ENCODE measurements at places on chromosomes 5 and 9.

DNA sequence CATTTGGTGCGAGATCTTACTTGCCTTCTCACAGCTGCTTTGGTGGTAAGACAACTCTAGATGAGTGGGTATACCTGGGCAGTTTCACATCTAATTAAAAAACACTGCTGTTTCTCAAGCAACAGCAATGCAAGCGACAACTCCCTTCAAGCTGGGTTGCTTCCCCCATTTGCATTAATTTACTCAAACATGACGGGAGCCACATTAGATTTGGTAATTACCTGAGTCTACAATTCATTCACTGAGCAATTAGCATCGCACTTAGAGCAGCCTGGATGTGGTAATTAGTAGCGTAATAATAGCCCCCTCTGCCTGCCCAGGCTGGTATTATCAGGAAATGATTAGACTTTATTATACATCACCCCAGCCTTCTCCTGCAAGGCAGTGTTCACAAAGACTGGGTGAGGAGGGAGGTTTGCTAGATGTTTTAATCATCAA, 73.4 kb downstream of the FBXO38 start:
- DNase-seq, result no peak

DNA sequence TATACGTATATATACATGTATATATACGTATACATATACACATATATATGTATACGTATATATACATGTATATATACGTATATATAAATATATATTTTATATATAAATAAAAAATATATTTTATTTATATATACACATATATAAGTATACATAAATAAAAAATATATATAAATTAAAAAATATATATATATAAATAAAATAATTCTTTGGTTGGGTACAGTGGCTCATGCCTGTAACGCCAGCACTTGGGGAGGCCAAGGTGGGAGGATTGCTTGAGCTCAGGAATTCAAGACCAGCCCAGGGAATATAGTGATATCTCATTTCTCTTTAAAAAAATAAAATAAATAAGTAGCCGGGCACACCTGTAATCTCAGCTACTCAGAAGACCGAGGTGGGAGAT, 155.0 kb downstream of the CDC42SE2 start:
- DNase-seq, result no peak

DNA sequence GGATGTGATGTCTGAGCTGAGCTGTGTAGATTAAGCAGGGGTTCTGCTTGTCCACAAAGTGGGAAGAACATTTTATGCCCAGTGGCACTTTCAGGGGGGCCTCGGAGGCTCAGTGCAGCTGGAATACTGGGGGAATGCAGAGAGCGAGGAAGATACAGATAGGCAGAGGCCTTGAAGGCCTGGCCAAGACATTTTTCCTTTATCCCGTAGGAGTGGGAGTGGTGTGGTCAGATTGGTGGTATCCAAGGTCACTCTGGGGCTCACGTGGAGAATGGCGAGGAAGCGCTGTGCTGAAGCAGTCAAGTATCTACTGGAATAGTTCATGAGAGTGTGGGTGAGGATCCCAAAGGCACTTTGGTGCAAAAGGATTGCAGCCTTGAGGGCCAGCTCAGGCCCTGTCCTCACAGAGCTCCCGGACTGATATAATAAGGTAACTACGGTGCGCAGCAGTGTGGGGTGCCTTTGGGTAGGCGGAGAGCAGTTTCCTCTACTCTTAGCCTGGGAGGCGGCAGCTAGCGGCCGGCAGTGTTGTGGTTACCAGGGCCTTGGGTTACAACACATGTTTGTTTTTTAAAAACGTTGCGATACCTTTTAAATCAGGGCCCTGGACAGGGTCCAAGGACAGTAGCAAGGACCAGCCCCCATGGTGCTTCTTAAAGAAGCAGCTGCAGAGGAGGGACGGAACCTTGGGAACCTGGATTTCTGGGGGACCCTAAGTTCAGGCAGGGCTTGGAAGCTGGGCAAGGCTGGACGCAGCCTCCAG, 10.8 kb upstream of the CCDC69 start:
- DNase-seq, result no peak

GRCh38 chr9:79390077-79390698, 181.6 kb upstream of the TLE4 start:
- DNase-seq, result no peak

DNA sequence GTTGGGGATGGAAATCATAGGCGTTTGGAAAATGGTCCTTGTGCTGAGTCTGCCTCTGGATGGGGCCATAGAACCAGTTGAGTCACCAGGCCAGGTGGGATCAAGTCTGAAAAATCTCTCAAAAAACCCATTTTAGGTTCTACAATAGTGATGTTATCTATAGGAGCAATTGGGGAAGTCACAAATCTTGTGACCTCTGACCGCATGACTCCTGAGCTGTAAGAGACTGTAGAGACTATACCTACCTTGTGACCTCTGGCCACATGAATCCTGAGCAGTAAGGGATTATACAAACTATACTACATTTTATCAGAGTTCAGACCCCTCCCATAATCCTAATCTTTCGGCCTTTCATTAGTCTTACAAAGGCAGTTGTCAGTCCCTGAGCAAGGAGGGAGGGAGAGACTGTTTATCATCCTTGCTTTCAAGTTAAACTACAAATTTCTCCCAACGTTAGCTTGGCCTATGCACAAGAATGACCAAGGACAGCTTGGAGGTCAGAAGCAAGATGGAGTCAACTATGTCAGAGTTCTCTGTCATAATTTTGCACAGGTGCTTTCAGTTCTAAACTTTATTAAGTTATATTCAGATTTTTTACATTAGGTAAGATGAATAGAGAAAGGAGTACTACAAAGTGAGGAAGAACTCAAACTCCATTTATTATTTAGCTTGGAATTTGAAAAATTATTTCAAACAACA, 11.5 kb upstream of the JMY start:
- DNase-seq, result no peak

GRCh38 chr5:56481428-56482357, 248.6 kb upstream of the ANKRD55 start:
- no peak for DNase-seq

DNA sequence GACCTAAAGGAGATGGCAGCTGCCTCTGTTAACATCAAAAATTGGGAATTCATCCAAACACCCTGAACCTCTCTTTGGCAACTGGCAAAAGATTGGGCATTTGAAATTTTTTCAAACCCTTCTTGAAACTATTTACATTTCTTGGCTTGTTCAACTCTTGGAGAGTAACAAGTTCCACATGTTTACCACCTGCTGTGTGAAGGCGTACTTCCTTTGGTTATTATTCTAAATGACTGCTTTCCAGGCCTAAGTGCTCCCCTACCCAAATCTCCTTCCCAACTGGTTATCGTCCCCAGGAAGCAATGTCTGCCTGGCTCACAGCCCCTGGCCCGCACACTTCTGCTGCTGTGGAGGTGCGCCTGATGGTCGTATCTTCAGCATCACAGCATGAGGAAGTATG, 422.7 kb downstream of the DMAC1 start:
- peak; percentile 72 for DNase-seq

DNA sequence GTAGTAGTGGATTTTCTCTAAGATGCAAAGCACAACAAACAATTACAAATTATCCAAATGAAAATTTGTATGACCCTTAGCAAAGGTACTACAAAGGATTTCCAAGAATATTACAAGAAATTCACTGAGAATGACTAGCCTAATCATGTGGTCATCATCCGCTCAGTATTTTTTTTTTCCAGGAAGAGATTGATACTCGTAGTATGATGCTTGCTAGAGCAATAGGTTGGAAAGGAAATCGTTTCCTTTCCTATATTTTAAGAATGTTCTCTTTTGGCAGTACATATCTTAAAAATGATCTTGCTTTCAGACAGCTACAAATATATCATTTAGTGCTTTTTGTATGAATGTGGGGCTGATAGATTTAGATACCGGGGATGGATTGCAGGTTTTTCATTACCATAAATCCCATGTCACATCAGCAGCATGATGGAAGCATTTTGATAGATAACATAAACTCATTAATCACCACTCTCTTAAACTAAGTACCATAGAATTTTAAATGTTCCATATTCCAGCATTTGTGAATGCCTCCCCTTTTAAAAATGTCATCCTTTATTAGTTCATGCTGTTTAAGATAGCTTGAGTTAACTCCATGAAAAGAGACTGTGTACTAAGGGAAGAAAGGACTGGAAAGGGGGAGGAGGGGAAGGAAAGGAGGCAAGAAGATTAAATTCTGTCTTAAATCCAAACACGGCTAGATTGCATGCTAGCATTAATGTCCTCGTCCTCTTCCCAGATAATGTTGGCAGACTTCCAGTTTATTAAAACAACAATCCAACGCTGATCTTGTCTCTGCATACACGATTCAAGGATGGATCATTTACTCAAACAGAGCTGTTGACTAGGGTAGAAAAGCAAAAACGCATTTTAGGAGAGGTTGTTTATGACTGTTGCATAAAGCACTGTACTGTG, 311.7 kb upstream of the ZNF608 start:
- DNase-seq, result no peak

DNA sequence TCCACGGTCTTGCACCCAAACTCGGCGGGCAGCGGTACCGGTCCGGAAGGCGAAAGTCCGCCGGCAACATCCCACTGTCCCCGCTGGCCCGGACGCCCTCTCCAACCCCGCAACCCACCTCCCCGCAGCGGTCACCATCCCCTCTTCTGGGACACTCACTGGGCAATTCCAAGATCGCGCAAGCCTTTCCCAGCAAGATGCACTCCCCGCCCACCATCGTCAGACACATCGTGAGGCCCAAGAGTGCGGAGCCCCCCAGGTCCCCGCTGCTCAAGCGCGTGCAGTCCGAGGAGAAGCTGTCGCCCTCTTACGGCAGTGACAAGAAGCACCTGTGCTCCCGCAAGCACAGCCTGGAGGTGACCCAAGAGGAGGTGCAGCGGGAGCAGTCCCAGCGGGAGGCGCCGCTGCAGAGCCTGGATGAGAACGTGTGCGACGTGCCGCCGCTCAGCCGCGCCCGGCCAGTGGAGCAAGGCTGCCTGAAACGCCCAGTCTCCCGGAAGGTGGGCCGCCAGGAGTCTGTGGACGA, 33.3 kb downstream of the CD180 start:
- DNase-seq, result no peak

DNA sequence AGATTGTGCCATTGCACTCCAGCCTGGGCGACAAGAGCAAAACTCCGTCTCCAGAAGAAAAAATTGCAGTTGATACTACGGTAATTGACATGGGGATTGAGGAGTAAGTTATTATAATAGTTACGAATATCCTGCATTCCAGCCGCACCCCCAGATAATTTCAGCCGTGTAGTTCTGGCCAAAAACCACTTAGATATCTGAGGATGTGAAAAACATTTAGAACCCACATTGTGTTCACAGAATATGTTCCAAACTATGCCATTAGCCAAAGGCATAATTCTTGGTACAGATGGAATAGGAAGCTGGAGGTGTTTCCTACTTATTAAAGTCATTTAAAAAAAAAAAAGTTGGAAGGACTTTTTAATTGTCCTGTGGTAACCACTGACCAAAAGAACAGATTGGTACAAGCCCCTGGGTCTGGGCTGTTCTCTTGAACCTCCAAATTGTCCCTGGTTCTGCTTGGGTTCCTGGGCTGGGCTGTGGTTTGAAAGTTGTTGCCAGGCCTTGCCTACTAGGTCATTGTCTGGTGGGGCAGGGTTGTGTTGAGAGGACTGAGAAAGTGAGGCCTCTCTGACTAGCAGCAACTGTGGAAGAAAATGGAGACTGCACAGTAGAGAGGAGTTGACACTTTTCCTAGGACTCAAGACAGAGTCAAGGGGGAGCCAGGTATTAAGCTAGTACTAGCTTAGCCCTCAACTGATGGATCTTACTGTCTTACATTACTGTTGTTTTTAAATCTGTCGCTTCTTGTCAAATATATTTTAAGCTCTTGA, 198.8 kb downstream of the NR3C1 start:
- DNase-seq, result no peak

Data from astrocyte of the cerebellum (primary cell).